MG63 (cell line): ENCODE measurements at places on chromosomes 1 and 21. TPM values are rescaled to one million over a fixed set of nuclear protein-coding genes. Genes with fewer than 3 reads are reported as not detected.

Gene CMPK1
- 148 and 188 TPM in 2 replicates for total RNA-seq

- no peak for DNase-seq
Measured at GRCh38 chr1:10864776-10865175, 68.3 kb upstream of the CASZ1 start.

GRCh38 chr1:33025180-33025569, 11.5 kb downstream of the AK2 start:
- no peak for DNase-seq

Gene OR2M3
- total RNA-seq = not detected in 2 replicates

GRCh38 chr1:172766462-172766861, 107.6 kb downstream of the FASLG start:
- no peak for DNase-seq

DNA sequence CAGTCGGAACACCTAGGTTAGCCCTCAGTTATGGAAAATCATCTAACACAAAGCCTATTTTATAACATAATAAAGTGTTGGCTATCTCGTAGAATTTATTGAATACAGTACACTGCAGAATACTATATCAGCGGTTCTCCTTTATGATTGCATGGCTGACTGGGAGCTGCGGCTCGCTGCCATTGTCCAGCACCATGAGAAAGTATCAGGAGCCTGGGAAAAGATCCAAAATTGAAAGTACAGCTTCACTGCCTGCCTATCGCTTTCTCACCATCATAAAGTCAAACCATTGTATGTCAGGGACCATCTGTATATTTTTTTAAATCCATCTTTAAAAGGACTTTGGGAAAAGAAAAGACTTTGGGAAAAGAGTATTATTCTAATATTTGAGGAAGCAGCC, 111.9 kb upstream of the RAVER2 start:
- no peak for DNase-seq

- DNase-seq = no peak
Measured at GRCh38 chr1:221939607-221940006, 197.7 kb upstream of the DUSP10 start.

Gene DARS2
- 25.8 and 38.4 TPM in 2 replicates for total RNA-seq

GRCh38 chr1:62012836-62013235, 181.8 kb upstream of the L1TD1 start:
- DNase-seq = no peak

GRCh38 chr1:21264898-21265297, 25.4 kb downstream of the ECE1 start:
- DNase-seq = peak; percentile 82

Gene SRGAP2B
- 4.9 and 5.6 TPM in 2 replicates for total RNA-seq

- peak; percentile 23 for DNase-seq
Measured at GRCh38 chr1:2019172-2019543, at the start of gene GABRD. Gene GABRD, plus strand, starts transcription at chr1:2019345. Its CDS starts 79 bp downstream, at chr1:2019424.

DNA sequence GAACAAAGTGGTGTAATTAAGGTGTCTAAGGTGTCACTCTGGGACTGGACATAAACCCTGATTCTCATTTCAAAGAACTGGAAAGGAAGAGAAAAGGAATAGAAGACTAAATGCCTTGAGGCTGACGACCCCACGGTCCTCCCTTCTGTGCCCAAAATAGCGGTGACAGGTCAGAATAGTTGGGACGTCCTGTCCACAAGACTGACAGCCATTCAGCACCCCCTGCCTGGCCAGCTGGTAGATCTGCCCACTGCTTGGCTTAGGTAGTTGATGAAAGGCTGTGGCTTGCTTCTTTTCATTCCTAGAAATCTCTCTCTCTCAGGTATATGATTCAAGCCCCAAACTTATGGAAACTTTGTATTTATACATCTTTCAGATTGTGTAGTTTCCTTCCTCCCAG, 26.4 kb upstream of the CREG1 start:
- DNase-seq = no peak

GRCh38 chr1:185291159-185291558, 25.9 kb downstream of the IVNS1ABP start:
- DNase-seq = no peak

- DNase-seq = no peak
Measured at GRCh38 chr1:94951046-94951445, 24.1 kb upstream of the CNN3 start.

DNA sequence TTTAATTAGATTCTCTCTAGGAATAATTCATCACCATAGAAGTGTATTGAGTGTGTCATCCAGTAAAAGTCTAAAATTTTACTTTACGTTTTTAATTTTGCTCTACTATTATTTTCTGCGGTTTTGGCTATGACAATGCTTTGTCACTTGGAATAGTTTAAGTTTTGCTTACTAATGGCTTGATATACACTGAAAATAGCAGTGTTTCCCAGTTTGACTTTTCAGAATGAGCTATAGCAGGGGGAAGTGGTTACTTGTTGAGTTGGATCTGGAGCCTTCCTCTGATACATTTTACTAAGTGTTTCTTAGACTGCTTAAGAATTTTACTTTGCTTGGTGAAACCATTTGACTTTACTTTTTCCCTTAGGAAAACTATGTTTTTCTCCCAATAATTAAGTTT, 5.0 kb downstream of the DNAJC16 start:
- no peak for DNase-seq

GRCh38 chr1:106620521-106620954, 435.9 kb upstream of the PRMT6 start:
- DNase-seq = peak; percentile 97

- no peak for DNase-seq
Measured at GRCh38 chr1:241532864-241533263, 686 bp downstream of the KMO start.

Gene CAPZB
- 316 and 357 TPM in 2 replicates for total RNA-seq

GRCh38 chr1:223041481-223041880, 101.6 kb downstream of the TLR5 start:
- DNase-seq = no peak

Gene CLEC20A
- total RNA-seq = not detected in 2 replicates

DNA sequence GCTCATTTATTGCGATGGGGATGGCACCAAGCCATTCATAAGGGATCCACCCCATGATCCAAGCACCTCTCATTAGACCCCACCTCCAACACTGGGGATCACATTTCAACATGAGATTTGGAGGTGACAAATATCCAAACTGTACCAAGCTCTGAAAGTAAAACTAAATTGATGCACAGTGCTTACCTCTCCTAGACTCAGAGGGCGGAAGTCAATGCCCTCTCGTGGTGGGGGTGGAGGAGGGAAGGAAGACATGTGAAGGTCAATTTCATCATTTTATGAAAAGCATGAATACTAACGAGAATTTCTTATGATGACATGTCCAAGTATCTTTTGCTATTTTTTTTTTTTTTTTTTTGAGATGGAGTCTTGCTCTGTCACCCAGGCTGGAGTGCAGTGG, 120.0 kb downstream of the PGBD5 start:
- DNase-seq = no peak

Gene FAM3B
- total RNA-seq = not detected in 2 replicates

- DNase-seq = peak; percentile 55
Measured at GRCh38 chr1:186858923-186859322, 30.2 kb downstream of the PLA2G4A start.
